ENCODE measurements at places on chromosomes 6 and 20.

DNA sequence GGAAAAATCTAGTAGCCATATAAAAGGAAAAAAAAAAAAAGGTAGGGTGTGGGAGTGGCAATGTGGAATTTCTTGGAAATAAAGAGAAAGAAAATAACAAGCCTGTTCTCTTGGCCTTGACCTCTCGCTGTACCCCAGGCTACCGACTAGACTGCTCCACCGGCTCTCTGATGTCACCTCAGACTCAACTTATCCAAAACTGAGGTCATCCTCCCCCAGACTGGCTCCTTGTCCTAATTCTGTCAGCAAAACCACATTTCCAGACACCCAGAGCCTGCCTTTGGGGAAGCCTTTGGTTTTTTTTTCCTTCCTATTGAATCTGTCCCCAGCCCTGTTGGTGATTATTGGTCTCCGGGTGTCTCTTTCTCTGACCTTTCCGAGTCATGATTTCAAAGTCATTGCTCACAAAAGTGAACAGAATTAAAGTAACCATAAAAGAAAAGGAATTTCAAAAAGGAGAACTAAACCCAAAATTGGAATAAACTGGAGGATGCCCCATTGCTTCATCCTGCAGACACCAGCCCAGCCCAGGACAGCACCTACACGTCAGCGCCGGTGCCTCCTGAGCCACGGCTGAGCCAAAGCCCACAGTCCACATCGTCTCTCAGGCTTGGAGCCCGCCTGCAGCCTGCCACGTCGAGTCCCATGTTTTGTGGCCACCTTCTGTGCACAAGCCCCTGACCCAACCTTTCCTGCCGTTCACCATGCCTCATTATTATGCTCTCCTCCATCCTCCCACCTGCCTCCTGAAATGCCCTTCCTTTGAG is 170.7 kb downstream of the MYLK4 start:
- DNase-seq: no peak

DNA sequence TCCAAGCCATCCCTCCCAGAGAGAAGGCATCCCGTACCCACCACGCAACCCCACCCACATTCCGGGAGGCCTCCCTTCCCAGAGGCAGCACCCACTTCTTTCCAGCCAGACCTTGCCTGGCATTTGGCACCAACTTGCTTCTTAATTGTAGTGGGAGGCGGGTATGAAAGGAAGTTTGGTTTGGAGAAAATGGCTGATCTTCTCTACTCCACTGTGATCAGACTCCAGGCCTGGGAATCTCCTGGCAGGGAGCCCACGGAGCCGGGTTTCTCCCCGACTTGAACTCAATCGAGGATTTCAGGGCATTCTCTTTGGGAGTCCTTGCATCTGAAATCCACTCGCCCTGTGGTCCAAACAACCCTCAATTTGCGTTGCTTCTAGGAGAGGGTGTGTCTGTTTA is 107.1 kb downstream of the ZDHHC14 start:
- no peak for DNase-seq

GRCh38 chr6:39206250-39206721 is 23.0 kb downstream of the KCNK5 start:
- no peak for DNase-seq

GRCh38 chr20:50758469-50758868 is 27.1 kb downstream of the PARD6B start:
- DNase-seq: no peak
